MCF 10A (cell line): ENCODE measurements at places on chromosomes 6 and 20. TPM values are rescaled to one million over a fixed set of nuclear protein-coding genes. Genes with fewer than 3 reads are reported as not detected.
A peak's percentile ranks its signal among the peaks of the same experiment; 100 is the strongest.

The TULP4 gene
- total RNA-seq, result 64.2 and 71.8 TPM in 2 replicates

- no peak for DNase-seq
- peaks cover 94% of the 10 kb centered on the region for H3K27me3 ChIP-seq
- no peak overlapping the region for H3K4me3 ChIP-seq
- H3K4me1 ChIP-seq, result no peaks in the 10 kb centered on the region
- H3K36me3 ChIP-seq, result no peaks in the 10 kb centered on the region
Observed at GRCh38 chr20:59171986-59172385, 8.4 kb downstream of the ZNF831 start.

The STX11 gene
- 1.1 and 2.1 TPM in 2 replicates for total RNA-seq

GRCh38 chr6:139941826-139942225 is 567.4 kb upstream of the CITED2 start:
- H3K4me1 ChIP-seq, result peaks cover 21% of the 10 kb centered on the region
- H3K36me3 ChIP-seq, result no peaks in the 10 kb centered on the region
- no peaks in the 10 kb centered on the region for H3K27me3 ChIP-seq
- H3K4me3 ChIP-seq, result no peak overlapping the region
- DNase-seq, result no peak

DNA sequence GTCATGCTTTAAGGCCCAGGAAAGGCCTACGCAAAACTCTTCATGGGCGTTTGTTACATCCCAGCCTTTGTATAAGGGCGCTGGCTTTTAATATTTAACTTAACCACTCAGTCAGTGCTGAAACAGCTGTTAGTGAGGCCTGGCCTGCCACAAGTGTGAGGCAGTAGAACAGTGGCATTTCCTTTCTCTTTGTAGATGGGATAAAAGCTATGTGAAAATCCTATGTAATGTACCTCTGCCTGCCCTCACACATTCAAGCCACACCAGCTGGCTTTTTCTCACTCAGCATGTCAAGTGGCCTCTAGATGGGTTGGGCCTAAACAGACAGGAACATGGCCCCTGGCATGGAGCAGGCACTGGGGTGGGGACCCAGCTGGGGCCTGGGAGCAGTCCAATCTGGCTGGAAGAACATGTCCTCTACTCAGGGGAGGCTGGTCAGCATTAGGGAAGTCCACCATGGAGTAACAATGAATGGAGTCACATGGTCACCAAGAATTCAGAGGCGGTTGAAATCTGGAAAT is 20.7 kb downstream of the CGA start:
- H3K4me3 ChIP-seq, result no peak overlapping the region
- peaks cover 13% of the 10 kb centered on the region for H3K27me3 ChIP-seq
- DNase-seq, result no peak
- H3K4me1 ChIP-seq, result peaks cover 3% of the 10 kb centered on the region

- no peaks in the 10 kb centered on the region for H3K36me3 ChIP-seq
- no peak overlapping the region for H3K27ac ChIP-seq
- no peak for DNase-seq
- no peaks in the 10 kb centered on the region for H3K4me1 ChIP-seq
- peaks cover 27% of the 10 kb centered on the region for H3K27me3 ChIP-seq
Observed at GRCh38 chr6:36343109-36343680, 6.5 kb upstream of the BNIP5 start.

DNA sequence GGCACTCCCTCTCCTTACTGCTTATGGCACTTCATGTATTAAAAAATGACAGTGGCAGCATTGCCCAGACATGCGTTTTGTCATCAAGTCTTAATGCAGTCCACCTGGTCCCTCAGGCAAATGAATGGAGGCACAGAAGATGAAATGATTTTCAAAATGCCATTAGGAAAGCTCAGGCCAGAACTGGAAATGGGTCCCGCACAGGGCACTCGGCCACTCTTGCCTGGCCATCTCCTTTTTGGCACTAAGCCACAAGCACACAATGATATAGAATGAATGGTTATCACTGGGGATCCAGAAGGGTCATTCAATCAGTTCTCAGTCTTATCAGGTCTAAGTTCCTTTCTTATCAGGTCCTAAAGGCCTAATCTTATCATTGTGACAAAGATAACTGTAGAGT is 15.6 kb downstream of the MAS1 start:
- no peak for DNase-seq
- no peaks in the 10 kb centered on the region for H3K36me3 ChIP-seq
- peaks cover 12% of the 10 kb centered on the region for H3K27me3 ChIP-seq
- H3K4me1 ChIP-seq, result no peaks in the 10 kb centered on the region
- H3K27ac ChIP-seq, result no peak overlapping the region

- DNase-seq, result no peak
- H3K27me3 ChIP-seq, result no peaks in the 10 kb centered on the region
- no peak overlapping the region for H3K27ac ChIP-seq
- no peak overlapping the region for H3K4me3 ChIP-seq
Observed at GRCh38 chr6:38505826-38506225, 133.9 kb downstream of the BTBD9 start.

DNA sequence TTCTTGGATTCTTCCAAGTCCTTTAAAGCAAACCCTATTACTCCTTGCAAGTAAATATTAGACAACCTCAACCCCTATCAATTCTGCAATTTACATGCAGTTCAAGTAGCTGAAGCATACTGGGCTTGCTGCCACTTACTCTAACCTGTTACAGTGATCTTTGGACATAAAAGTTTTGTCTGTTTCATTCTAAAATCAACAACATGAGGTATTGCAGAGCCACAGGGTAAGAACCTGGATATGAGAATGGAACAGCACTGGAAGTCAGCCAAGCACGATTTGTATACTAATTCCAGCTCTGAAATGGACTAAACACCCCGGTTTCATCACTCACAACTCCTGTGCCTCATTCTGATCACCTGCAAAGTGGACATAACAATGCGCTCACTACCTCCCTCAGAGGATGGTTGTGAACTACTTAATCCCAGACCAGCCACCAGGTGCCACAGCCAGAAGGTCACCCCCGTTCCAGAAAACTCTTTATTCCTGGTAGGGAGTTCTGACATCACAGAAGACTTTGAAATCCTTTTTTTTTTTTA is 270.0 kb downstream of the ADGB start:
- H3K4me3 ChIP-seq, result no peak overlapping the region
- no peaks in the 10 kb centered on the region for H3K36me3 ChIP-seq
- peaks cover 5% of the 10 kb centered on the region for H3K4me1 ChIP-seq
- H3K27me3 ChIP-seq, result no peaks in the 10 kb centered on the region

The HLA-DRA gene
- not detected in 2 replicates for total RNA-seq

DNA sequence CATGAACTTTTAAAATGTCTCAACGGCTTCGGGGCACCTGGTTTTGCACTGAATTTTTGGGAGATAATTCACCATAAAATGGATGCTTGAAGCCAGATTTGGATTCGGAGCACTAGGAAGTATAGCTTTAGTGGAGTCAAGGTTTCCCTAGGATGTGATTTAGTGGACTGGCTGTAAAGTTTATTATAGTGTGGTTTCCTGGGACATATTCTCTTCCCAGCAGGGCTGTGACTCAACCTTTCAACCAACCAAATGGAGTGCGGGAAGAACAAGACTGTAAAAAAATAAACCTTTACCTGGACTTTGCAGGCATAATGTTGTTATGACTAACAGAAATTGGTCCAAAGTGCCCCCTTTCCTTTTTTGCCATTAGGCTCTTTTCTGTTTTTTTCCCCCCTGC is 327.4 kb upstream of the MAN1A1 start:
- no peaks in the 10 kb centered on the region for H3K27me3 ChIP-seq
- H3K4me3 ChIP-seq, result no peak overlapping the region

The CLDN20 gene
- not detected in 2 replicates for total RNA-seq

DNA sequence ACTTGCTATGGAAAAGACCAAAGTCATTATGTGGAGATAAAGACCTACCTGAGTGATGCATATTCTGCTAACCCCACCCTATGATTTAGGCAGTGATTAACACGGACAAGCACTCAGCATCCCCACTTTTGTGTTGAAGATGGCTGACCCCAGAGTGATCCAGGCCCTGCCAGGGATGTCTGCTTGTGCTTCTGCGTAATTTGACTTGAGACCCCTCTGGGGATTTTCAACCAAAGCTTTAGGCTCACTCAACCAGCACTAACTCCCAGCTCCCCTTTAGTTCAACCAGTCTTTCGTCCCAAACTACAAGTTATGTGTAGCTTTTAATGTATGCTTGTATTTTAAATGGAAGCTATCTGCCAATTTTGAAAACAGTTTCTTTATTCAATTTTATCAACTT is 538.0 kb upstream of the ID4 start:
- no peak for DNase-seq
- H3K4me3 ChIP-seq, result no peak overlapping the region
- H3K27ac ChIP-seq, result no peak overlapping the region
- no peaks in the 10 kb centered on the region for H3K36me3 ChIP-seq

DNA sequence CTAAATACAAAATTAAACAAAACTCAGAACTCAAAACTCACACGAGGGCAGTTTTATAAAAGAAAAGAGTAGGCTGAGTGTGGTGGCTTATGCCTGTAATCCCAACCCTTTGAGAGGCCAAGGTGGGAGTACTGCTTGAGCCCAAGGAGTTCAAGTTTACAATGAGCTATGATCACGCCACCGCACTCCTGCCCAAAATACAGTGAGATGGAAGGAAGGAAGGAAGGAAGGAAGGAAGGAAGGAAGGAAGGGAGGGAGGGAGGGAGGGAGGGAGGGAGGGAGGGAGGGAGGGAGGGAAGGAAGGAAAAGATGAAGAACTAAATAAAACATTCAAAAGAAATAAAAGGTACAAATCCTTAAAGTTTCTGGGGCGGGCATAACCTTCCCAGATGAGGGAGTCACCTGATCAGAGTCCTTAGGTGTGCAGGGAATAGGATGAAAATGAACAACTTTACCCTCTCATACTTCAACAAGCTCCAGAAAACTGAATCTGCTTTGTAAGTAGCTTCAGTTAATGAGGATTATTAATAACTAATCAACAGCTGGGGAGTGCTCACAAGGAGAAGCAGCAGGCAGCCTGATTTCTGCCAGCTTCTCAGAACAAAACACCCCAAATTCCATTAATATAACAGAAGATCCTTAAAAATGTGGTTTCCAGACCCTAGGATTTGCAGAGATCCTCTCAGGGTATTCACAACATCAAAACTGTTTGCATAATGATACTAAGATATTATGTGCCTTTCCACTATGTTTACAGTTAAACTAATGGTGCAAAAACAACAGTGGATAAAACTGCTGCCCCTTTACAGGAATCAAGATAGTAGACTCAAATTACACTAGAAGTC is 21.8 kb downstream of the LMBRD1 start:
- no peaks in the 10 kb centered on the region for H3K4me1 ChIP-seq
- no peak overlapping the region for H3K4me3 ChIP-seq
- no peak overlapping the region for H3K27ac ChIP-seq
- no peaks in the 10 kb centered on the region for H3K27me3 ChIP-seq

The PACSIN1 gene
- total RNA-seq, result not detected in 2 replicates

DNA sequence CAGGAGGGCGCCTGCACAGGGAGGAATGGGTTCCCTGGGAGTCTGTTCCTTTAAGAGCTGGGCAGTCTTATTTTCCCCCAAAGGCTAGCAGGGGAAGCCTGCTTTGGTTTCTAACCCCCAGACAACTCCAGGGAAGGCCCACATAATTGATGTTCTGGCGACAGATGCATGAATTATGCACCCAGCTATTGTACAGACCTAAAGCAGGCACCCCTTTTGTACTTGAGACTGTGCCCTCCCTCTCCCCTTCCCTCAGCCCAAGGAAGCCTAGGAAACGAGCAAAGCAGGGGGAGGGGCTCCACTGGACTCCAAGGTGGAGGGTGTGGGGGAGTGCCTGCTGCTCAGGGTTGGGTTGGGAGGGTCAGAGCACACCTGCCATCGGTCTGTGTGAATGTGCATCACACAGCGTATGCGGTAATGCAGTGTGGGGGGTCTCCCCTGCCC is 102.1 kb downstream of the KCNB1 start:
- no peak overlapping the region for H3K4me3 ChIP-seq
- peak overlapping the region; percentile 19 for H3K27ac ChIP-seq
- H3K36me3 ChIP-seq, result no peaks in the 10 kb centered on the region
- no peaks in the 10 kb centered on the region for H3K27me3 ChIP-seq
- no peak for DNase-seq

- no peak overlapping the region for H3K4me3 ChIP-seq
- peak; percentile 64 for DNase-seq
- no peak overlapping the region for H3K27ac ChIP-seq
- H3K36me3 ChIP-seq, result no peaks in the 10 kb centered on the region
Observed at GRCh38 chr20:12053353-12053752, 135.7 kb downstream of the BTBD3 start.

The RUNX2 gene
- total RNA-seq, result 8.1 and 9.3 TPM in 2 replicates

The FLRT3 gene
- total RNA-seq, result 13.3 and 15.7 TPM in 2 replicates

GRCh38 chr6:46175976-46176375 is 5.2 kb upstream of the ENPP5 start:
- DNase-seq, result peak; percentile 35
- no peaks in the 10 kb centered on the region for H3K36me3 ChIP-seq
- H3K4me3 ChIP-seq, result no peak overlapping the region
- H3K4me1 ChIP-seq, result no peaks in the 10 kb centered on the region

- H3K4me3 ChIP-seq, result no peak overlapping the region
- H3K36me3 ChIP-seq, result no peaks in the 10 kb centered on the region
- H3K27ac ChIP-seq, result no peak overlapping the region
- DNase-seq, result no peak
- no peaks in the 10 kb centered on the region for H3K4me1 ChIP-seq
- H3K27me3 ChIP-seq, result no peaks in the 10 kb centered on the region
Observed at GRCh38 chr6:22102671-22103070, 194.2 kb downstream of the PRL start.

DNA sequence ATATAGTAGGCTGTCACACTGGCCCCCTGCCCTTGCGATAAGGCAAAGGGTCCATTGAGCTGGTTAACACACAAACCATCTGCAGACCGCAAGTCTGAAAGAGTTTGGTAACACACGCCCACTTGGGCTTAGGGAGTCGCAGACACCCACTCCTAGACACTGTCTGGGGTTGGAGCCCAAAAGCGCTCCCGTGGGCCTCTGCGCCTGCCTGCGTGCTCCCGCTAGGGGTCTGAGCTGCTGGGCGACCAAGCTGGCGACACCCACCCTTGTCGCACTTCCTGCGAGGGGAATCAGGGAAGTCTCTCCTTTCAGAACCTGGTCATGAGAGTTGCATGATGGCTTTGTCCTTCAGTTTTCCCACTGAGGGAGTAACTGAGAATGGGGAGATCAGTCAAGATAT is 653.0 kb downstream of the HTR1B start:
- H3K36me3 ChIP-seq, result no peaks in the 10 kb centered on the region
- no peak overlapping the region for H3K27ac ChIP-seq

- DNase-seq, result no peak
- H3K27me3 ChIP-seq, result peaks cover 60% of the 10 kb centered on the region
- no peak overlapping the region for H3K4me3 ChIP-seq
- H3K36me3 ChIP-seq, result no peaks in the 10 kb centered on the region
- no peaks in the 10 kb centered on the region for H3K4me1 ChIP-seq
Observed at GRCh38 chr6:128993166-128993565, 110.2 kb downstream of the LAMA2 start.

The AVP gene
- not detected in 2 replicates for total RNA-seq

The TRIM40 gene
- not detected in 2 replicates for total RNA-seq

- H3K27ac ChIP-seq, result no peak overlapping the region
- no peaks in the 10 kb centered on the region for H3K36me3 ChIP-seq
- peak; percentile 51 for DNase-seq
- peaks cover 9% of the 10 kb centered on the region for H3K4me1 ChIP-seq
- H3K27me3 ChIP-seq, result peaks cover 44% of the 10 kb centered on the region
Observed at GRCh38 chr6:115891111-115891669, 169.5 kb downstream of the FRK start.

The C6orf163 gene
- 1.0 and 2.6 TPM in 2 replicates for total RNA-seq

- no peak overlapping the region for H3K4me3 ChIP-seq
- H3K27me3 ChIP-seq, result no peaks in the 10 kb centered on the region
- H3K4me1 ChIP-seq, result no peaks in the 10 kb centered on the region
Observed at GRCh38 chr20:49103647-49104364, 57.7 kb downstream of the CSE1L start.

- no peaks in the 10 kb centered on the region for H3K36me3 ChIP-seq
- no peaks in the 10 kb centered on the region for H3K27me3 ChIP-seq
- H3K27ac ChIP-seq, result no peak overlapping the region
- peaks cover under 1% of the 10 kb centered on the region for H3K4me1 ChIP-seq
Observed at GRCh38 chr20:20786428-20786827, 74.0 kb upstream of the RALGAPA2 start.

GRCh38 chr6:132320007-132320406 is 81.3 kb downstream of the MOXD1 start:
- H3K4me3 ChIP-seq, result no peak overlapping the region
- H3K27ac ChIP-seq, result no peak overlapping the region
- no peaks in the 10 kb centered on the region for H3K4me1 ChIP-seq

The XRN2 gene
- 60.8 and 67.8 TPM in 2 replicates for total RNA-seq
